ENCODE measurements at places on chromosomes 2 and 18. TPM values are rescaled to one million over a fixed set of nuclear protein-coding genes. Genes with fewer than 3 reads are reported as not detected.

The INO80B gene
- polyA plus RNA-seq = 3.9 TPM

- H3K27ac ChIP-seq = no peak overlapping the region
- H3K27me3 ChIP-seq = no peaks in the 10 kb centered on the region
- H3K4me3 ChIP-seq = no peak overlapping the region
- no peak for DNase-seq
These were observed 250 bp upstream of the SPEG start for GRCh38 chr2:219434468-219434717.

GRCh38 chr2:63093502-63093901, 42.9 kb downstream of the OTX1 start:
- no peaks in the 10 kb centered on the region for H3K36me3 ChIP-seq
- no peak for DNase-seq
- no peak overlapping the region for H3K4me3 ChIP-seq
- H3K27me3 ChIP-seq = peaks cover 3% of the 10 kb centered on the region

DNA sequence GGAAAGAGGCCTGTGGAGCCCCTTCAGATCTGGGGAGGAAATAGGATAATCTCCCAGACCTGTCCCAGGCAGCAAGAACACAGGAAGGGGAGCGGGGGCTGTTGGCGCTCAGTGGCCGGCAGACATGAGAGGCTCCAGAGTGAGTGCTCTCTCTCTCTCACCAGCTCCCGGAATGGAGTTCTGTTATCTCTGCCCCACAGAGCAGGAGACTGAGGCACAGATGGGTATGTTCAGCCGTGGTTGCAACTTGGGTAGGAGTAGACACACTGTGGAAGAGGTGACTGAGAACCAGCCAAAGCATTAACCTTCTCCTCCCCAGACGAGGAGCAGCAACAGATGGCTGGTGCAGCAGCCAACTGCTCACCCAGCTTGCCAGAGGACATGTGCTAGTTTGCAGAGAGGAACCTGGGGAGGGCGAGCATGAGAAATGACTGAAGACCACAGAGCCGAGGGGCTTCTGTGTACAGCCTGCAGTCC, 82.0 kb downstream of the NRP2 start:
- H3K27ac ChIP-seq = no peak overlapping the region
- peaks cover 2% of the 10 kb centered on the region for H3K27me3 ChIP-seq

The CSRNP3 gene
- polyA plus RNA-seq = not detected

GRCh38 chr18:58727776-58728500, 56.7 kb downstream of the MALT1 start:
- H3K36me3 ChIP-seq = peaks cover 16% of the 10 kb centered on the region
- no peak for DNase-seq
- no peak overlapping the region for H3K27ac ChIP-seq
- H3K4me1 ChIP-seq = no peaks in the 10 kb centered on the region
- H3K27me3 ChIP-seq = no peaks in the 10 kb centered on the region

The SLC4A3 gene
- polyA plus RNA-seq = not detected

DNA sequence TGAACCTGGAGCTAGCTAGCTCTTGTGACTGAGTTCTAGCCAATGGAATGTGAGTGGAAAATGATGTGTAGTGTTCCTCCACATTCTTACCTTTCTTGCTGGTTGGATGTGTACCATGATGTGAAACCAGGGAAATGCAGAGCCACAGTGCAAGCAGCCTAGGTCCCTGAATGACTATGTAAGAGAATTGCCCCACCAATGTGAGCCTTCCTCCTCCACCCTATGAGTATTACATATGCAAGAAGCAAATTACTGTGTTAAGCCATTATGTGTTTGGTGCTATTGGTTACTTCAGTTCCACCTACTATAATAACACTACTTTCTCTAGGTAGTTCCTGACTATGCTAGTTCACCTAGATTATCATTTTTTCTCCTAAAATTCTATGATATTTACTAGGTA, 39.6 kb downstream of the LCLAT1 start:
- H3K4me3 ChIP-seq = no peak overlapping the region
- H3K36me3 ChIP-seq = no peaks in the 10 kb centered on the region
- H3K27me3 ChIP-seq = no peaks in the 10 kb centered on the region
- DNase-seq = no peak
- H3K4me1 ChIP-seq = peaks cover 35% of the 10 kb centered on the region

DNA sequence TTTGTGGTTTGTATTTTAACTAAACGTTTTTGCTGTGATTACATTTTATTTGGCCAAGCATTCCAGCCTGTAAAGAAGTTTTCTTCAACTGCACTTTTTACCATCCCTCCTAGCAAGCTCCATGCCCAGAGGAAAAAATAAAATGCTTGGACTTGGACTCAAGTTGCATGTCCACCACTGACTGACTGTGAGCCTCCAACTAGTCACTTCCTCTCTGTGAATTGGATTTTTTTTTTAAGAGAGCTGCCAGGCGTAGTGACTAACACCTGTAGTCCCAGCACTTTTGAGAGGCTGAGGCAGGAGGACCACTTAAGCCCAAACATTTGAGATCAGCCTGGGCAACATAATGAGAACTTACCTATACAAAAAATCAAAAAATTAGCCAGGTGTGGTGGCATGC, 1185.2 kb upstream of the PIK3C3 start:
- H3K36me3 ChIP-seq = no peaks in the 10 kb centered on the region
- no peak overlapping the region for H3K27ac ChIP-seq
- no peaks in the 10 kb centered on the region for H3K27me3 ChIP-seq
- H3K4me1 ChIP-seq = no peaks in the 10 kb centered on the region

DNA sequence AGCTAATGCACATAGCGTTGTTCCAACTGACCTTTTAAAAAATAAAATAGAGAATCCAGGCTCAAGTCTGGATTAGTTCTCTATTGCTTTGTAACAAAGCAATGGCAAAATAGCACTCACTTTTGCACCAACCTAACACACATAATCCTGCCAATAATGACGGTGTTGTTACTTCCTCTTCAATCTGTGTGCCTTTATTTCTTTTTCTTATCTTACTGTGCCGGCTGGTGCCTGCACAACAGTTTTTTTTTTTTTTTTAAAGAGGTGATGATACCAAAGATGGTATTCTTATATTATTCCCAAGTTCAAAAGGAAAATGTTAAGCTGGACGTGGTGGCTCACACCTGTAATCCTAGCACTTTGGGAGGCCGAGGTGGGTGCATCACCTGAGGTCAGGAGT, 3.4 kb downstream of the PLB1 start:
- DNase-seq = no peak
- H3K4me3 ChIP-seq = no peak overlapping the region
- H3K36me3 ChIP-seq = no peaks in the 10 kb centered on the region
- no peak overlapping the region for H3K27ac ChIP-seq

GRCh38 chr18:6885006-6885481, 155.5 kb downstream of the ARHGAP28 start:
- no peak overlapping the region for H3K4me3 ChIP-seq
- H3K27ac ChIP-seq = no peak overlapping the region
- DNase-seq = no peak
- H3K27me3 ChIP-seq = peaks cover 3% of the 10 kb centered on the region

The ABHD3 gene
- polyA plus RNA-seq = 24.4 TPM

DNA sequence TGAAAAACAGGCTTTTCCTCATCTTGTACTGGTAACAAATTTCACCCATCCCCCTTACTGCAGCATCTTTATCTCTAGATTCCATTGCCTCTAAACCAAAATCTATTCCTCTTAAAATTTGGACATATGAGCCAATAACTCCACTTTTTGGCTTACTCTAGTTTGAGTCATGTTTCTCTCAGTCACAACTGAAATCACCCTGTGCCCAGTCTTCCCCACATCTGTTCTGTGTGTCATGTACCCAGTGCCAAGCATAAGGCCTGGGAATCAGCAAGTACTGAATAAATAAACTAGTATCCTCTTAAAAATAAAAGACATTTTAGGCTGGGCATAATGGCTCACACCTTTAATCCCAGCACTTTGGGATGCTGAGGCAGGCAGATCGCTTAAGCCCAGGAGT, 20.8 kb upstream of the CHN1 start:
- H3K27me3 ChIP-seq = peaks cover under 1% of the 10 kb centered on the region
- DNase-seq = no peak
- no peaks in the 10 kb centered on the region for H3K36me3 ChIP-seq
- no peak overlapping the region for H3K27ac ChIP-seq
- H3K4me3 ChIP-seq = no peak overlapping the region

- no peak for DNase-seq
- no peaks in the 10 kb centered on the region for H3K4me1 ChIP-seq
- H3K4me3 ChIP-seq = no peak overlapping the region
- H3K36me3 ChIP-seq = no peaks in the 10 kb centered on the region
- no peak overlapping the region for H3K27ac ChIP-seq
These were observed 79.2 kb upstream of the PXDN start for GRCh38 chr2:1823187-1824169.

GRCh38 chr18:70195852-70196434, 9.5 kb downstream of the RTTN start:
- H3K4me3 ChIP-seq = no peak overlapping the region
- H3K4me1 ChIP-seq = no peaks in the 10 kb centered on the region
- no peak for DNase-seq

GRCh38 chr2:131488306-131489205, 3.6 kb downstream of the MZT2A start:
- H3K4me3 ChIP-seq = no peak overlapping the region
- no peaks in the 10 kb centered on the region for H3K36me3 ChIP-seq
- H3K27me3 ChIP-seq = peaks cover 12% of the 10 kb centered on the region
- no peak for DNase-seq
- peaks cover 18% of the 10 kb centered on the region for H3K4me1 ChIP-seq

GRCh38 chr18:58861353-58861752, 3.3 kb upstream of the ZNF532 start:
- no peak overlapping the region for H3K27ac ChIP-seq
- no peak overlapping the region for H3K4me3 ChIP-seq
- DNase-seq = no peak
- peaks cover 14% of the 10 kb centered on the region for H3K4me1 ChIP-seq
- peaks cover 5% of the 10 kb centered on the region for H3K36me3 ChIP-seq

GRCh38 chr2:210842896-210843295, 286.5 kb downstream of the CPS1 start:
- H3K4me3 ChIP-seq = no peak overlapping the region
- no peak overlapping the region for H3K27ac ChIP-seq
- no peaks in the 10 kb centered on the region for H3K27me3 ChIP-seq
- H3K36me3 ChIP-seq = no peaks in the 10 kb centered on the region
- no peak for DNase-seq

- no peak overlapping the region for H3K27ac ChIP-seq
- DNase-seq = no peak
- H3K36me3 ChIP-seq = no peaks in the 10 kb centered on the region
These were observed 28.6 kb upstream of the SLC35F5 start for GRCh38 chr2:113784823-113785744.

DNA sequence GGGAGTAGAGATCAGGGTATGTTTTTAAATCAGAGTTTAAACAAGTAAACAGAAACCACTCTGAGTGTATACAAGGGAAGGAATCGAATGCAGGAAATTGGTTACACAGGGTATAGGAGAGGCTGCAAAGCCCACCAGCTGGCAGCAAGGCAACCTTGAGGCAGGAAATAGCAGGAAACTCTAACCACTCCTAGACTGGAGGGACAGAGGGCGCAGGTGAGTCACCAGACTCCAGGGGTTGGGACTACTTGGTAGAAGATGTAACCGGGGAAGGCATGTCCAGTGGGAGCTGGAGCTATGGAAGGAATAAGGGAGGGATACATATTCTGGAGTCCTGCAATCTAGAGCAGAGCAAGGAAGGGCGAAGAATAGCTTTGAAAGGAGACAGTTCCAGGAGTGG, 152.3 kb downstream of the MEIS1 start:
- no peak for DNase-seq
- H3K4me3 ChIP-seq = no peak overlapping the region
- no peak overlapping the region for H3K27ac ChIP-seq
- peaks cover 6% of the 10 kb centered on the region for H3K27me3 ChIP-seq
- H3K4me1 ChIP-seq = no peaks in the 10 kb centered on the region

DNA sequence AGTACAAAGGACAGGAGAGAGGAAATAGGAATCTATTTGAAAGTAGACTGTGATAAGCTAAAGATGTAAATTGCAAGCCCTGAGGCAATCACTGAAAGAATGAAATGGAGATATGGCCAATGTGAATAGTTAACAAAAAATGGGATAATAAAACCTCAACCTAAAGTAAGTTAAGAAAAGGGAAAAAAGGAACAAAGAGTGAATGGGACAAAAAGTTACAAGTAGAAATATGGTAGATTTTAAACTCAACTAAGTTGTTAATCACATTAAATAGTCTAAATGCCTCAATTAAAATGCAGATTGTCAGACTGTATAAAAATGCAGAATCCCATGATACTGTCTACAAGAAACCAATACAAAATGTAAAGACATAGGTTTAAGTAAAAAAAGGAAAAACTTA, 165.2 kb upstream of the RBMS1 start:
- no peak for DNase-seq
- no peaks in the 10 kb centered on the region for H3K4me1 ChIP-seq
- no peaks in the 10 kb centered on the region for H3K36me3 ChIP-seq
- H3K4me3 ChIP-seq = no peak overlapping the region
- peaks cover 13% of the 10 kb centered on the region for H3K27me3 ChIP-seq

- H3K27ac ChIP-seq = no peak overlapping the region
- no peak overlapping the region for H3K4me3 ChIP-seq
- peaks cover 4% of the 10 kb centered on the region for H3K27me3 ChIP-seq
These were observed 98.8 kb downstream of the INHBB start for GRCh38 chr2:120444691-120445240.

GRCh38 chr2:83340424-83340823, 1118.7 kb downstream of the SUCLG1 start:
- DNase-seq = peak; percentile 19
- H3K27me3 ChIP-seq = peaks cover 11% of the 10 kb centered on the region
- peak overlapping the region; percentile 83 for H3K27ac ChIP-seq
- no peaks in the 10 kb centered on the region for H3K4me1 ChIP-seq

DNA sequence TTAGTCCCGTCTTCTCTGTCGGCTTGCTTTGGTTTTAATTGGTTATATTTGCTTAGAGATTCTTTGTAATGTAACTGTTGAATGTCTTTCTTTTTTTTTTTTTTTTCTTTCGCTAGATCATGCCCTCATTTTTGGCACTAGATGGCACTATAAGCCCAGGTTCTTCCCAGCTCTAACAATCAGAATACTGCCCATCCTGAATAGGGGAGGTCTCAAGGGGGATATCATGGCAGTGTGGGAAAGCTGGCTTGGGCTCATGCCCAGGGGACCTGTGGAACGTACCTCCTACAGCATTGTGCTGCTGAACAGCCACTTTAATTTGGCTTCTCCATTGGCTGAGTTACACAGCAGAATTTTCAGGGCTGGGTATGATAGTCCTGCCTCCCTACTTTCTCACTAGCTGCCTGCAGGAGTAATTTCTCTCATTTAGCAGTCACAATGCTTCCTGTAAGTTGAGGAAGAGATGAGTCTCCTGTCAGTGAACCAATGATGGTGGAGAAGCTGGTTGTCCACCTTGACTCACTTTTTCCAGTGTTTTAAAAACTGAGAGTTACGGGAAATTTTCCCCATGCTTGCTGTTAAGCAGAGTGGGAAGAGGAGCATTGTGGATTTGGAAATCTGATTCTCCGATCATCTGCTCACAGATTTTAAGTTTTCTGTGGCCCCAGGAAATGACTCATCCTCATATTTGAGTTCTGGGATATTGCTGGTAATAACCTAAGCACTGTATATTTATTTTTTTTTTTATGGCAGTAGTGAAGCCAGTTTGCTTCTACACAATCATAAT, 47.2 kb downstream of the RAD51AP2 start:
- H3K4me1 ChIP-seq = no peaks in the 10 kb centered on the region
- H3K27me3 ChIP-seq = no peaks in the 10 kb centered on the region
- H3K4me3 ChIP-seq = no peak overlapping the region
- no peak for DNase-seq
- no peaks in the 10 kb centered on the region for H3K36me3 ChIP-seq
